H9 (cell line): ENCODE measurements at places on chromosomes 2 and 18. TPM values are rescaled to one million over a fixed set of nuclear protein-coding genes. Genes with fewer than 3 reads are reported as not detected.

Gene ENOSF1
- total RNA-seq: 37.9 and 40.3 TPM in 2 replicates

Gene CAPN14
- total RNA-seq: 0.07 and 0.09 TPM in 2 replicates

Gene TFCP2L1
- total RNA-seq: 1.8 and 1.9 TPM in 2 replicates

DNA sequence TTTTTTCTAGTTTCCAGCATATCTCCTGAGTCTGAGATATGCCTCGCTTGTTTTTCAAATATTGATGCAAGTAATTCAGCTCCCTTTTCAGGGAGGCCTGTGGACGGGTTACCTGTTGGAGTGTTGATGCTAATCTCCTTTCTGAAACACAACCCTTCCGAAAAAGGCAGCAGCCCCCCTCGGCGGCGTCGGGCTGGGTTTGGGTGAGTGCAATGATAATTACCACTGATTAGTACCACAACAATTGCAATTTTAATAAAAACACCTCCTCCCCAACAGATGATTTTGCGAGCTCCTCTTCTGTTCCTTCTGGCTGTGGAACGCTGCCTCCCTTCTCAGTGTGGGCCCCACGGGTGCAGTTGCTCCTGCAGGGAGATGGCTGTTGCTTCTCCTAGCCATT is 66.3 kb downstream of the PTGR3 start:
- no peak overlapping the region for H3K4me3 ChIP-seq
- no peaks in the 10 kb centered on the region for H3K4me1 ChIP-seq
- no peak overlapping the region for H3K27ac ChIP-seq
- H3K36me3 ChIP-seq: peaks cover 16% of the 10 kb centered on the region
- no peak for DNase-seq

DNA sequence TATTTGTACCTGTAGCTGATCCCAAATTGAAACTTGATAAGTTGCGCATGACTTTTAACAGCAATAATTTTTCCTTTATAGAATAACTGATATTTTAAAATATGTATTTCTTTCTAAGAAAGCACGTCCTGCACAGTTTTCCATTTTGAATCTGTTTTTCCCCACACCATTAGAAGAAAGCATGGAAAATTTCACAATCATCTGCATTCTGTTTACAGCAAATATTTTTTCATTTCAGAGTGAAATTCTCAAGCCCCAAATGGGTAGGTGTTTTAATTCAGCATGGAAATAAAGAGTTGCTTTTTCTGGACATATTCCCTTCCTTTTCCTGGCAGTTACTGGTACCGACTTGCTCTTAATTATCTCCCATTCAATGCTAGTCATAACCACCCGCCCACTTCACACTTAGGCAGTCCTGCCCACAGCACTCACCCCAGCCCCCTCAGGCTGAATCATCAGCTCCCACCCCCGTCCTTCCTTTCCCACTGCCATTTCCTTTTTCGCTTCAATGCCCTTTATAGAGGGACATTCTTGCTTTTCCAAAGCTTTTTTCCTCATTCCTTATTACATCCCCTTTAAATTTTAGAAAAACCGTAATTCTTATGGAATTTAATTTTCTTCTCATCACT is 89.2 kb upstream of the GLS start:
- DNase-seq: no peak
- no peak overlapping the region for H3K4me3 ChIP-seq
- no peak overlapping the region for H3K27ac ChIP-seq

GRCh38 chr2:174331595-174332216 is 3.0 kb upstream of the SP9 start:
- H3K27ac ChIP-seq: no peak overlapping the region
- H3K4me1 ChIP-seq: peaks cover 3% of the 10 kb centered on the region; the same call in 1 of the 2 replicates
- no peak for DNase-seq
- peaks cover 89% of the 10 kb centered on the region for H3K27me3 ChIP-seq
- H3K4me3 ChIP-seq: peak overlapping the region; percentile 76; the same call in 1 of the 3 replicates
